NCI-H2171 treated with DMSO at 0.1 percent for 48 hours (cell line): ENCODE measurements at places on chromosomes 7 and 10.

DNA sequence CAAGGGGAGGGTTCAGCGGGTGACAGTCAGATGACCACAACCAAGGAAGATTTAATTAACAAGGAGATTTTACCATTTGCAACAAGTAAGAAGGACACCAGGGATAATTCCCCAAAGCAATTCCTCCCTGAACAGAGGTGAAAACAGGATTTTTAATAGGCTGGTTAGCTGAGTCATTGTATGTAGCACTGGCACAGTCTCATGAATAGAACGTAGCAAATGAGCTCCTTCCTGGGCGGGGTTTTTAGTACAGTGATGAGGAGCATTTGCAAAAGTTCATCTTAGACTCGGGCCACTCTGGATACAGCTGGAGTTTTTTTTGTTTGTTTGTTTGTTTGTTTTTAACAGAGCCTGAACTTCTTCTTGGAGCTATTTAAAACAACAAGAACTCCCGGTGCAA is 39.0 kb downstream of the TAC1 start:
- no peak for DNase-seq

- no peak for DNase-seq
These were observed 273.9 kb downstream of the PAXIP1 start for GRCh38 chr7:154729056-154729455.

GRCh38 chr7:157152391-157152937 is 13.7 kb downstream of the UBE3C start:
- no peak for DNase-seq

DNA sequence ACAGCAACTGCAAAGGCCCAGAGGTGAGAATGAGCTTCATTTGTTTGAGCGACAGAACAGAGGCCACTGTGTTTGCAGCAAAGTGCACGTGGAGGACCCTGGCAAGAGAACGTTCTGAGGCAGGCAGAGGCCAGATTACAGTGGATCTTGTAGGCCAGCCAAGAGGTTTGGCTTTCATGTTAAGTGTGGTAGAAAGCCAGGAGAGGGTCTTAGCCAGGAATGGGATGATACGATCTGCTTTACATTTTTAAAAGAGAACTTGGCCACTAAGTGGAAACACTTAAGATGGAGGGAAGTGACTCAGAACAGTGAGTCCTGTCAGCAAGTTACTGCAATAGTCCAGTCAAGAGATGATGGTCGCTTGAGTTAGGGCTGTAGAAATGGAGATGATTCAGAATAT is 4.6 kb downstream of the CCDC136 start:
- no peak for DNase-seq

DNA sequence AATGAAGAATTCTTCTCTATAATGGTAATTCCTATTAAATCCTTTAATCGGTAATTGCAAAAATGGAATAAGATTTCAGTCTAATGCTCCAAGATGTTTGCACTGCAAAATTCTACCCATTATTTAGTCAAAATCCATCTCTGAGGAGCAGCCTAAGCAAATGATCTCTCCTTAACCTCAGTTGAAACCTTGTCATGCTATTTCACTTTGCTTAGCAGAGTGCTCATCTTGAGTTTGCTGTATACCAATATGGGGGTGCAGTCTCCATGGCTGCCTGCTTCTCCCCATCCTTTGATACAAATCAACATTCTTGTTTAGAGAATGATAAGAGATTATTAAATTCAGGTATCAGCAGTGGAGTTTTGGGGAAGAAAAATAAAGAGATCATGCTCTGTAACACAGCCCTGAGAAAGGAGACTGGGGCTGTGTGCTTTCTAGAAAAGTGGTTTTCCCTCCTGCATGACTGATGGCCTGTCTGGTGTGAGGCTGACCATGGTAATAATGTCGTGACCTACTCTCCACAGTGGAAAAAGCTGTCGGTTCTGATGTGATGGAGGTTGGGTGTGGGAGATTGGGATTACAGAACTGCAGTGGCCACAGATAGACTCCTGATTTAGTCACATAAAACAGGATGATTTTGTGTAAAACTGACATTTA is 982.1 kb downstream of the NRG3 start:
- no peak for DNase-seq

GRCh38 chr7:95794917-95795515 is 22.7 kb downstream of the DYNC1I1 start:
- peak; percentile 18 for DNase-seq
